Mammary epithelial cell (primary cell): ENCODE measurements at places on chromosomes 16 and 17. TPM values are rescaled to one million over a fixed set of nuclear protein-coding genes. Genes with fewer than 3 reads are reported as not detected.

- no peak for DNase-seq
These were observed 611 bp downstream of the BANP start for GRCh38 chr16:87951552-87952538.

DNA sequence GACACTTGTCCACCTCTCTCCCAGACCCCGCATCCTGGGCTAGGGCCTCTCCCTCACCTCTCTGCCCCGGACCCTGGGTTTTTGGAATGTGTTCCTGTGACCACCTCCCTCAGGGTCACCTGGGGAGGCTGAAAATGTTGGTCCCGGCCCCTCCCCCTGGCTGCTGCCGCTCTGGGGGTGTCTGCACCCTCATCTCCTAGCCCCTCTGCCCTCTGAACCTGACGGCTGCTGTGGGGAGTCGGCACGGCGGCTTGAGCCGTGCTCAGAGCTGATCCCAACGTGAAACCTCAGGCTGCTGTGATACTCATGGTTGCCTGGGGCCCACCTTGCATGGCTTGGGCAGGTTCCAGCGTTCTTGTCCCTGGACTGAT lies 42.8 kb downstream of the ADCY7 start:
- DNase-seq, result no peak

GRCh38 chr17:76384987-76385891 lies 830 bp downstream of the SPHK1 start:
- DNase-seq, result peak; percentile 84

DNA sequence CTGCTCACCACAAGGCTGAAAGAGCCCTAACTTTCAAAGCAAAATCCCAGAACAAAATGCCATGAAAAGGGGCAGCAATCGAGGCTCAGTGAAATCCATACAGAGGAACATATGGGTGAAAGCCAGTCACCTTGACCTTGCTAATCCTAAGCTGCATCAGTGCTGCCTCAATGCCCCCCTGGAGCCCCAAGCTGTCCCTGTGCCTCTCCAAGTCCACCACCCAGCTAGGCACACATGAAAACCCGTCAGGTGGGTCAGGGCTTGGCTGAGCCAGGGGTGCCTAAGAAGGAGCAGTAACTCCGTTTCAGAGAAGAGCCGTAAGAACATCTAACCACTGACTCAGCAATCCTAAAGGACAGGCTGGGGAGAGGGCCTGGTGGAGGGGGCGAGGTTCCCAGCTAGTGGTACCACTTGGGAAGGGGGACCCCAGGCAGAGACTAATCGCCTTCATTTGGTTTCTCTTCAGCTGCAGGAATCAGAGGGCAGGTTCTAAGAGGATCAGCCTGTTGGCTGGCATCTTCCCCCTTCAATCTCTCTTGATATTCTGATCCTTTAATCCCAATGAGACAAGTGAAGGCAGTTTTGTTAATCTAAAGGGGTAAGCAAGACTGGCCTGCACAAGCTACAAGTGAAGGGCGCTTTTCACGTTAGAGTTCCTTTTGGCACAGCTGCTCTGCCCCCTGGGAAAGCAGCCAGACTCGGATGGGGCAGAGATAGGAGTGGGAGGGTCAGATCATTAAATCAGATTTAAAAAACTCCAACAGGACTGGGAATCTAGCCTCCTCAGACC lies 7.6 kb downstream of the PITPNA start:
- DNase-seq, result no peak

GRCh38 chr17:12618557-12618956 lies 47.1 kb upstream of the MYOCD start:
- DNase-seq, result no peak

- DNase-seq, result no peak
These were observed 1.4 kb upstream of the LHX1 start for GRCh38 chr17:36935671-36936454.

The TNS4 gene
- total RNA-seq, result 434 and 608 TPM in 2 replicates

DNA sequence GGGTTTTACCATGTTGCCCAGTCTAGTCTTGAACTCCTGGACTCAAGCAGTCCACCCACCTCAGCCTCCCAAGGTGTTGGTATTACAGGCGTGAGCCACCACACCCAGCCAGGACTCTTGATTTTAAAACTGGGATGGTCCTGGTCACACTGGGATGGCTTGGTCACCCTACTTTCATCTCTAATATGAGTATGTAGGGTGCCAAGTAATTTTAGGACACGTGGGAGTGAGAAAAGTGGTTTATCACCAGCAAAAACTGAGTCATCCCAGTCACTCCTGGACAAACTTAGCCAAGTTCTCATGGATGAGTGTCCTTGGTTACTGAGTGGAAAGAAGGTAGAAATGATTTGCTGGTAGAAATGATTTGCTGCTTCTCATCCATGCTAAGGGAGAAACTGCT lies 9.9 kb downstream of the CLEC19A start:
- no peak for DNase-seq

GRCh38 chr17:32935726-32936125 lies 7.8 kb downstream of the TMEM98 start:
- no peak for DNase-seq

The HEATR9 gene
- not detected in 2 replicates for total RNA-seq

- no peak for DNase-seq
These were observed 8.4 kb downstream of the TSPOAP1 start for GRCh38 chr17:58320163-58320558.

GRCh38 chr17:66855204-66855603 lies 20.3 kb downstream of the CACNG5 start:
- DNase-seq, result no peak

GRCh38 chr17:28612936-28613872 lies 781 bp downstream of the RSKR start:
- DNase-seq, result peak; percentile 2

The SLC38A8 gene
- not detected for total RNA-seq

GRCh38 chr17:2656283-2656682 lies 55.3 kb downstream of the CLUH start:
- no peak for DNase-seq

The ZNF232 gene
- total RNA-seq, result 7.2 TPM in 2 replicates

DNA sequence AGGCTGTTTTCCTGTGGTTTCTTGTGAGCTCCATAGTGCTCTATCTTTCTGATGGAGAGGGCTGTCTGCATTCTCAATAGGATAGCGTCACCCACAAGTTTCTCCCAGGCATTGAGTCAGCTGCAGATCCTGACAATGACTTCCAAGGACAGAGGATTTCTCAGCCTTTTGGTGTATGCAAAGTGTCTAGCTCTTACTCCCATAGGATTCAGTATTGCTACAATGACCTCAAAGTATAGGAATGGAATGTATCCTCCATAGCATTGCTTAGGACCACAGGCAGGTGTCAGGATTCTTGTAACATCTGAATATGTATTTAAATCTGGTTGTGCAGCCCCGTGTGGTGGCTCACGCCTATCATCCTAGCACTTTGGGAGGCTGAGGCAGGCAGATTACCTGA lies 32.3 kb downstream of the SMIM36 start:
- no peak for DNase-seq

DNA sequence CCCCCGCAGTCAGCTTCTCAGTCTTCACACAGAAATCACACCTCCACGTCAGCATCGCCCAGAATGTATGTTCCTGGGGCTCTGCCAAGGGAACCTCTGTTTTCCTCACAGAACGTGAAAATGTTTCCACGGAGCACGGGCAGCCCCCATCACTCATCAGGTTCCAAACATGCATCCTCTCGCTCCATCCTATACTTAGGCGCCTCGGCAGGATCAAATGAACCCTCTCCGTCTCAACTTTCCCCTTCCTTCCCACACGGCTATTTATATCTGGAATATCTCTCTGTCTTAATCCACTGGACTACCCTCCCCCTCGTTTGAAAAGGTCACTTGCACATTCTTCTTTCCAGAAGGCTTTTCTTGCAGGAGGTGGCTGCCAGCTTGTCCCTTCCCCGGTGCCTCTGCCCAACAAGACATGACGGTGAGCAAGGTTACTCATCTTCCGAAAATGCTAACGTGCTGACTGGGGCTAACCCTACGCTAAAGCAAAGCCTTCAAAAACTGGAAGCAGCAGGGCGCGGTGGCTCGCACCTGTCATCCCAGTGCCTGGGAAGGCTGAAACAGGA lies 21.6 kb downstream of the NXN start:
- no peak for DNase-seq

The DNASE1L2 gene
- 0.67 TPM for total RNA-seq

The MRPL10 gene
- 18.2 TPM for total RNA-seq

- DNase-seq, result no peak
These were observed 115.4 kb upstream of the ZFHX3 start for GRCh38 chr16:73163238-73163815.

- no peak for DNase-seq
These were observed 15.2 kb downstream of the RPH3AL start for GRCh38 chr17:337453-337852.

The STXBP4 gene
- total RNA-seq, result 11.7 TPM

GRCh38 chr16:81832801-81833547 lies 53.9 kb downstream of the PLCG2 start:
- no peak for DNase-seq

The C17orf67 gene
- total RNA-seq, result 2.6 TPM in 2 replicates

The MTSS2 gene
- total RNA-seq, result 25.8 TPM

The SLC52A1 gene
- 0.48 and 0.52 TPM in 2 replicates for total RNA-seq

DNA sequence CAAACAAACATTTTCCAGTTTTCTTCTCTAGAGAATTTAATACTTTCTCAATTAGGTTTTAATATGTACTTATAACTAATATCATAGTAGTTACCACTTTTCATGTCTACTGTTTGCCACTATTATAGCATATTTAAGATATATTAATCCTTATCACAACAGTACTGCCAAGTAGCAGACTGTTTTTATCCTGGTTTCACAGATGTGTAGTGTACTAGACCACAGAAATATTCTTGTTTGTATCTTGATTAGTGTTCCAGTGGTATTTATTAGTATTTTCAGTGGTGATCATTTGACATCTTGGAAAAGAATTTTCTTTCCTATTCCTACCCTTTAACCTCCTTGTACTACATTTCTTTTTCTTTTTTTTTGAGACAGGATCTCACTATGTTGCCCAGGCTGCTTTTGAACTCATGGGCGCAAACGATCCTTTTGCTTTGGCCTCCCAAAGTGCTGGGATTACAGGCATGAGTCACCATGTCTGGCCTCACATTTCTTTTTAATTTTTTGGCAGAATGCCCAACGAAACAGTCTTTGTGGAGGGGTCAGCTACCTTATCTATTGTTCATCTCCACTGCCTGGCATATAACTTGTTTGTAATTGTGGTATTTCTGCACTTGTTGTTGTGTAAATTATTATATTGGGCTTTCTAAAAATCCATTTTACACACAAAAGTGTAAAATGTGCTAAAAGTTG lies 27.2 kb downstream of the MAP2K4 start:
- no peak for DNase-seq

- DNase-seq, result no peak
These were observed 69.6 kb upstream of the GSE1 start for GRCh38 chr16:85543536-85543935.

DNA sequence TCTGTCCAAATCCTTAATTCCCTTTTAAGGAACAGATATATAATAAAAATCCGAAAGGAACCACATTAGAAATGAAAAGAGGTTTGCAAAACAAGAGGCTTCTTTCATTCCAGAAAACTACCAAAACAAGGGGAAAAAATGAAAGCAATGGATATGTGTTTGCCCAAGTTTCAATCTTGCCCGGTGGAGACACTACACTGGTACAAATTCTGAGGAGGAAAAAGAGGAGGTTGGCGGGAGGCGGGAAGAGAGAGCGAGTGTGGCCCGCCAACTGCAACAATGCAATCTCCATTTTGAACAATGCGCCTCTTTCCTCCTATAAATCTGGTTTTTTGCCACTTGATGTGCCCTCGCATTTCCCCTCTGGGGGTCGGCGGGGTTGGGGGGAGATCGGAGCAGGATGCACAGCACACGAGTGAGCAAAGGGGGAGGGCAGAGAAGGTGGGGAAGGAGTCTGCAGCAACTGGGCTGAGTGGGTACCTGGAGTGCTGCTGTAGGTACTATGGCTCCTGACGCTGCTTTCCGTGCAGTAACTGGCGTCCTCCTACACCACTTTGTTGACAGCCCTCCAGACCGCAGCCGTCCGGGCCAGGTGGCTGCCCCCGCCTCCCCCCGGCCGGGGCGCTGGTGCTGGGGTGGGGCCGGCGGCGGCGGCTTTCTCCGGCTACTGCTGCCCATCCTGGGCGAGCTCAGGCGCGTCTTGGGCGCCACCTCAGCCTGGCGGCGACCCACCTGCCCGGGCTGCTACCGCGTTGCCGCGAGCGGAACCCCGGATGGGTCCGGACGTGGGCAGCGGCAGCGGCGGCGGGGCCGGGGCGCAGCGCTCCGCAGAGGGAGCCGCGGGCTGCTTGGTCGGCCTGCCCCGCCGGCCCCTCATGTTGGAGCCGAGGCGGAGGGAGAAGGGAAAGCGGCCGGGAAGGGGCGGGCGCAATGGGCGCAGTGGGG lies 93.8 kb upstream of the PLEKHM1 start:
- peak; percentile 85 for DNase-seq

GRCh38 chr16:67543582-67543981 lies 15.0 kb downstream of the RIPOR1 start:
- no peak for DNase-seq

The PRSS36 gene
- total RNA-seq, result 0.35 and 0.83 TPM in 2 replicates

The KRT9 gene
- total RNA-seq, result 0.27 and 0.80 TPM in 2 replicates

GRCh38 chr16:52557236-52557635 lies 10.3 kb upstream of the TOX3 start:
- no peak for DNase-seq

The C16orf92 gene
- not detected for total RNA-seq

DNA sequence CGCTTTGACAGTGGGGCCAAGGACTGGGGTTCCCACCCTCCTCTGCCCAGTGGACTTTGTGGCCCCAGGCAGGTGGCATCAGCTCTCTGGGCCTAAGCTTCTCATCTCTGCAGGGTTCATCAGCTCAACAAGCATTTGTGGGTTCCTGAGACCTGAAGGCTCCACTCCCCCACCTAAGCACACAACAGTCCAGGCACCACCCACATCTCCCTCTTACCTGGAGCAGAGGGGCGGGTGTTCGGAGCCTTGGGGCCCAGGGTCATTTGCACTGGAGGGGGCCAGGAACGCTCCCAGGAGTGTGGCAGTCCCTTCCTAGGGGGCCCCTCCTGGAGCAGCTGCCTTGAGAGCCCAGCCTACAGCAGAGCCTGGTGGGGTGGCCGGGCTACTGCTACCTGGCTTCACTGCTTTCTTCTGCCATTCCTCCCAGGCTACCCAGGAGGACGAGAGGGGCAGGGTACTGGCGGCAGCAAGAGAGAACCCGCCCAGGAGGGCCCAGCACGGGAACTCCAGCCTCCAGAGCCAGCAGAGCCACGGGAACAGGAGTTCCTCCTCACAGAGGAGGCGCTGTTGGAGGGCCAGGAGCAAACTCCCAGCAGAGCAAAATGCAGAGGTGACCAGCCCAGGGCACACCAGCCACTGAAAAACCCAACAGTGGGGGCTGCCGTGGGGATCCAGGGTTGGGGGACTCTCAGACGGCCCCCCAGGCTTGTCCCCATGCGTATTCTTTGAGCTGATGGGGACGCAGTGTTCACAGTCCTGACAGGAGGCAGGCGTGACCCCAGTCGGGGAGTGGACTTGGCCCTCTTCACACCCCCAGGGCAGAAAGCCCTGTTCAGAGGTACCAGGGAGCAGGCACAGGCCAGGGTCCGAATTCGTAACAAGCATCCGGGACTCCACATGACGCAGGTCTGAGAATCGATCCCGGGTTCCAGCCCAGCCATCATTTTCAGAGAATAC lies 35.1 kb upstream of the SLC38A10 start:
- no peak for DNase-seq
